ENCODE measurements at places on chromosomes 7 and 10.

GRCh38 chr10:128049226-128050120 lies 76.8 kb downstream of the MKI67 start:
- DNase-seq, result no peak

DNA sequence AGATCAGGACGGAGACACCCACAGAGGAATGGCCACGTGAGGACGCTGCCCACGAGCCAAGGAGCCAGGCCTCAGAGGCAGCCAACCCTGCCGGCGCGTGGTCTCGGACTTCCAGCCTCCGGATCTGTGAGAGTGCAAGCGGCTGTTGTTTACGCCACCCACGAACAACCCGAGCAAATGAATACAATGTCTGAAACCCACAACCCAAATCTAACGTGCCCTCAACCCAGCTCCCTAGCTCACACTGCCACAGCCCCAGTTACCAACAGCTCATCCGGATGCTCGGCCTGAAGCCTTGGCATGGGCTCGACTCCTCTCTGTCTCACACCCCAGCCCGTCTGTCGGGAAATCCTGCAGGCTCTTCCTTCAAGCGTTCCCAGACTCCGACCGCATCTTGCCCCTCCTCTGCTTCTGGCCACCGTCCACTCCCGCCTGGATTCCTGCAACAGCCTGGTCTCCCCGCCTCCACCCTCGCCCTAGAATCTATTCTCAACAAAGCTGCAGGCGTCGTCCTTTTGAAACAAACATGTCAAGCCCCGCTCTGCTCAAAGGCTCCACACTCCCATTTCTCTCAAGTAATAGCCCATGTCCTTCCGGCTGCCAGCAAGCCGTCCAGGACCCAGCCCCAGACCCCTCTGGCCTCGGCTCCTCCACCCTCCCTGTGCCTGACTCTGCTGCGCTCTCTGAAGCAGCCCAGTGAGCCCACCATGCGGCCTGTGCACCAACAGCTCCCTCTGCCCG lies 35.3 kb downstream of the STK32C start:
- no peak for DNase-seq

GRCh38 chr7:73738220-73738611 lies 386 bp downstream of the ABHD11 start:
- DNase-seq, result no peak

- no peak for DNase-seq
Measured at GRCh38 chr10:75043256-75044131, 68.0 kb upstream of the SAMD8 start.

DNA sequence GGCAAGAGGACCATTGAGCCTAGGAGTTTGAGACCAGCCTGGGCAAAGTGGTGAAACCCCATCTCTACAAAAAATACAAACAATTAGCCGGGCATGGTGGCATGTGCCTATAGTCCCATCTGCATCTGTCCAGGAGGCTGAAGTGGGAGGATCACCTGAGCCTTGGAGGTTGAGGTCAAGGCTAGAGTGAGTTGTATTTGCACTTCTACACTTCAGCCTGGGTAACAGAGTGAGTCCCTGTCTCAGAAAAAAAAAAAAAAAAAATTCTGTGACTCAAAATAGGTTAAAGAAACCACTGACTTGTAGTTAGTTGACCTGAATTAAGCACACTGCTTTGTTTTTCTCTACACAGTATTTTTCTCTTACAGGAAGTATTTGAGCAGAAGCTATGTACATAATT lies 74.4 kb downstream of the METTL2B start:
- no peak for DNase-seq
